ENCODE measurements at places on chromosomes 1 and 21.

GRCh38 chr1:19009882-19010321 lies 53.4 kb upstream of the IFFO2 start:
- DNase-seq: no peak

GRCh38 chr21:45950740-45951515 lies 30.6 kb upstream of the COL6A1 start:
- peak; percentile 71 for DNase-seq

DNA sequence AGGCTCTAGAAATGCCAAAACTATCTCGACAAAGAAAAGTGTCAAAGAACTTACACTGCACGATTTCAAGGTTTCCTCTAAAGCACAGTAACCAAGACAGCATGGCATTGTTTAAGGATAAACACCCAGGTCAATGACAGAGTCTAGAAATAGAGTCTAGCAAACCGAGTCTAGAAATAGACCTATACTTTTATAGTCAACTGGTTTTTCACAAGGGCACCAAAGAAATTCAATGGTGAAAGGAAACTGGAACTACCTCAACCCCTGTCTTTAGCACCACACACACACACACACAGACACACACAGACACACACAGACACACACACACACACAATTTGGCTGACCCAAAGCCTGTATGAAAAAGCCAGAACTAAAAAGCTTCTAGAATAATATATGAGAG lies 67.1 kb upstream of the PGBD5 start:
- no peak for DNase-seq

DNA sequence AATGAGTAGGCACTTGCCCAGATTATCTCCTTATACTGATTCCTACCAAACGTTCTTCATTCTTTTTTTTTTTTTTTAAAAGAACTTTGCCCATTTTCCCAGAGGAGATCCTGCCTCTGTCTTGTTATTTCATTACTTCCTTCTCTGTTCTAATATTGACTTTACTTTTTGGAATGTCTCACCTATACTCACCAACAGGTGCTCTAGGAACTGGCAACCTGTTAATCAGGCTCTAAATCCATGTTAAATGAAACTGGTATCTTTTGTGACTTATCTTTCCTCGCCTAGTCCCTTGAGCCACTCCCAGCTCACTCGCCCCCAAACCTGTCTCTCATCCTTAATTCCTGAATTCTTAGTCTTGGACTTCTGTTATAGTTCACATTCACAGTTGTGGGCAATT lies 1.2 kb upstream of the CRCT1 start:
- no peak for DNase-seq

DNA sequence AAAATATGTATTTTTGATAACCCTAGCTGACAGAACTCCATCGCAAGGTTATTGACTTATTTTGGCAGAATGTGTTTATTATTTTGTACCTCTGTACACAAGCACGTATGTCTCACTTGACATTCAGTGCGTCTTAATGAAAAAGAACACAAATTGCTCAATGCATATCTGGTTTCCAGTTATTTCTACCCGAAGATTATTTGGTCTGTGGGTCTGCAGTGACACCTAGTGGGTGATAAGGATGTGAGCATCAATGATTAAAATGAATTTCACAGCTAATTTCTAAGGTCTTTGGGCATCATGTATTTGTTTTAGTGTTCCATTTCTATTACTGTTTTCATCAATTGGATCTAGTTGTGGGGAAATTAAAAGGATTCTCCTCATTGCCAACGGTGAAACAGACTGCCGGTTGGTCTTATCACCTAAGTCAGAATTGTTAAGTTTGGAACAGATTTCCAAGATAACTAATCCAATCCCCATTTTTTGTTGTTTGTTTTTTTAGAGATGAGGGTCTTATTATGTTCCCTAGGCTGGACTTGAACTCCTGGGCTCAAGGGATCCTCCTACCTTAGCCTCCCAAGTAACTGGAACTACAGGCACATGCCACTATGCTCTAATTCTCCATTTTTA lies 13.9 kb downstream of the DDX20 start:
- DNase-seq: no peak

DNA sequence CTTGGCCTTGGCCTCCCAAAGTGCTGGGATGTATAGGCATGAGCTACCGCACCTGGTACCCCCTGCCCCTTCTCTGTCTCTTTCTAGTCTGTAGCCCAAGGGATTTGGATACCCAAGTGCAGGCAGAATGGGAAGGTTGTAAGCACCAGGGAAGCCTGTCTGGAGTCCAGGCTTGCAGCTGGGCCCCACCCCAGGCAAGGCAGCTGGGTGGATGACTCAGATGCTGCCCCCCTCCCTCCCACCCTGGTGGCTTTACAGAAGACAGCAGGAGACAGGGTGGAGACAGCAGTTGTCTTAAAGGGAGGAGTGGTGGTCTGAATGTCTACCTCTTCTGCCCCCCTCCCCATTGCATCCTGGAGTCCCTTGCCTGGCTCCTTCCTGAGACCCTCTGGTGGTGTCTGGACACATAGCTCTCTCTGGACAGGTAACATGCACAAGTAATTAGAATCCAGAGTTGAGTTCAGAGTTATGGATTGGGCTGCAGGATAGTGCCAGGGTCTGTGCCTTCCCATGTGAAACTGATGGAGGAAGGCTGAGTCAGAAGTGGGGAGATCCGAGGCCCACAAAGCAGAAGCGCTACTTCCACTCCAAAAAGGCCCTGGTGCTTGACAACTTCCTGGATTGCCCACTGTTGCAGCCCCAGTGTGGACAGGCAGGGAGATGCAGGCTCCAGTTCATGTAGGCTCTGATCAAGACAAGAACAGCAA lies 5.1 kb downstream of the LMNA start:
- DNase-seq: peak; percentile 76

- DNase-seq: no peak
Measured at GRCh38 chr1:8926707-8927694, 18.7 kb upstream of the CA6 start.

- DNase-seq: no peak
Measured at GRCh38 chr1:231951374-231951773, 324.8 kb downstream of the DISC1 start.

DNA sequence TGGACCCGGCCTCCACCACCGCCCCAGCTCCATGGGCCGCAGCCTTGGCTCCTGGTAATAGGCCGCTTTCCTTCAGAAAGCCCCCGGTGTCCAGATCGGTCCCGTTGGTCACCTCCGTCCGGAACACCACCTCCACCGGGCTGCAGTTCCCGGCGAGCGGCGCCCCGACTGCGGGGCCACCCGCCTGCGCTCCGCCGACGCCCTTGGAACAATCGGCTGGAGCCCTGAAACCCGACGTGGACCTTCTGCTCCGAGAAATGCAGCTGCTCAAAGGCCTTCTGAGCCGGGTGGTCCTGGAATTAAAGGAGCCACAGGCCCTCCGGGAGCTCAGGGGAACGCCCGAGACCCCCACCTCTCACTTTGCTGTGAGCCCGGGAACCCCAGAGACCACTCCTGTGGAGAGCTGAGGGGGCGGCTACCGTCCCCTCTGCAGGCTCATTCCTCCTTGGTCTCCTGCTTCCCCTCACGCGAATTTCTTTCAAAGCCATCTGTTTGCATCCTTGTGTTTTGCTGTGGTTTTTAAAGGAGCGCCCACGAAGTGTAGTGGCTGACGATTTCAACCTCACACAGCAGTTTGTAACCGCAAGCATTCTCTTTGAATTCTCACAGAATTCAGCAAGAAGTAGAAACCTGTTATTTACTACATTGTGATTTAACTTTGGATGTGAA lies 6.0 kb downstream of the FCRLB start:
- DNase-seq: no peak

- DNase-seq: no peak
Measured at GRCh38 chr1:90800012-90800717, 83.1 kb upstream of the BARHL2 start.

DNA sequence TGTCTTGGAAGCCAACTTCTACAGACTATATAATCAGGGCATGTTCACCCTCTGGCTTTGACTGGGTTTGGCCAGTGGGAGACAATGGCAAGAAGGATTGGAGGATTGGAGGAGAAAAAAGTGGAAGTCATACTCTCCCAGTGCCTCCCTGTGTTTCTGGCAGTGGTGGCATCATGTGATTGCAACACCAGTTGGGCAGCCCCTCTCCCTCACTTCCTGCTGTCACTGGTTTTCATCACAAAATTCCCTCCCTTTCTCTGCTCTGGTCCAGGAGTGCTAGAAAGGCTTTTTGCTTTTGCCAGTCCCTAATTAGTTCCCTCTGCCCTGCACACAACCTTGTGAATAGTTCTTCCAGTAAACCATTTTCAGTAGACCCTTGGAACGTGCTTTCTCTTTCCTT lies 3.7 kb upstream of the QSOX1 start:
- no peak for DNase-seq

GRCh38 chr1:195748969-195749368 lies 859.3 kb downstream of the KCNT2 start:
- DNase-seq: no peak

GRCh38 chr1:226870026-226870400 lies 403 bp upstream of the PSEN2 start:
- DNase-seq: no peak

GRCh38 chr1:9009438-9010370 lies 16.5 kb downstream of the SLC2A7 start:
- DNase-seq: no peak

DNA sequence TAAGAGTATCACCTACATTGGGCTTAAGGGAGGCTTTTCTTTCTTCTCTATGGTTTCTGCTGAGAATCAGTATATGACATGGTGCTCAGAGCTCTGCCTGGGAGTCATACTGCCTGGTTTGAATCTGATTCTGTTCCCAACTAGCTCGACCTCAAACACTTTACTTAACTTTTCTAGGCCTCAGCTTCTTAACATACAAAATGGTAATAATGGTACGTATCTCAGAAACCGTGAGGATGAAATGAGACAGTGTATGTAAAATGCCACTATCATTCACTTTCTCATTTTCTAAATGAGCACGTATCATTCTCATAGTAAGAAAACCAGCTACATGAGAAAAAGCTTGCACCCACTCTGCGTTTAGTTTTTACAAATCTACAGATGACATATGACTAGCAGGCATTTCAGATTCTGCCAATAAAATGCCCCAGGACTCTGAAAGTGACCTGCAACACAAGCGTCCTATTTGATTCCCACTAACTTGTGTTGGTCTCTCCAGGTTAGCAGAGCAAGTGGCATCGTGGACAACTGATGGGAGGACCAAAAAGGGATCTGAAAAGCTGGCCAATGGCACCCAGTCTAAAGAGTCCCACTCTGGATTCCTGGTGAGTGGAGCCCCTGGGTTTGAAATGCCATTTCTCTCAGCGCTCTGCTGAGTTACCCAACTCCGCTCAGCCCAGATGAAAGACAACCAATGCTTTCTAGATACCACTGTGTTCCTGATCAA lies 6.1 kb downstream of the CTNNBIP1 start:
- DNase-seq: no peak

GRCh38 chr1:112808861-112809684 lies 93.9 kb upstream of the PPM1J start:
- DNase-seq: peak; percentile 85

All from right forelimb (tissue), 1 donor.